ENCODE measurements at places on chromosomes 6 and 20.

DNA sequence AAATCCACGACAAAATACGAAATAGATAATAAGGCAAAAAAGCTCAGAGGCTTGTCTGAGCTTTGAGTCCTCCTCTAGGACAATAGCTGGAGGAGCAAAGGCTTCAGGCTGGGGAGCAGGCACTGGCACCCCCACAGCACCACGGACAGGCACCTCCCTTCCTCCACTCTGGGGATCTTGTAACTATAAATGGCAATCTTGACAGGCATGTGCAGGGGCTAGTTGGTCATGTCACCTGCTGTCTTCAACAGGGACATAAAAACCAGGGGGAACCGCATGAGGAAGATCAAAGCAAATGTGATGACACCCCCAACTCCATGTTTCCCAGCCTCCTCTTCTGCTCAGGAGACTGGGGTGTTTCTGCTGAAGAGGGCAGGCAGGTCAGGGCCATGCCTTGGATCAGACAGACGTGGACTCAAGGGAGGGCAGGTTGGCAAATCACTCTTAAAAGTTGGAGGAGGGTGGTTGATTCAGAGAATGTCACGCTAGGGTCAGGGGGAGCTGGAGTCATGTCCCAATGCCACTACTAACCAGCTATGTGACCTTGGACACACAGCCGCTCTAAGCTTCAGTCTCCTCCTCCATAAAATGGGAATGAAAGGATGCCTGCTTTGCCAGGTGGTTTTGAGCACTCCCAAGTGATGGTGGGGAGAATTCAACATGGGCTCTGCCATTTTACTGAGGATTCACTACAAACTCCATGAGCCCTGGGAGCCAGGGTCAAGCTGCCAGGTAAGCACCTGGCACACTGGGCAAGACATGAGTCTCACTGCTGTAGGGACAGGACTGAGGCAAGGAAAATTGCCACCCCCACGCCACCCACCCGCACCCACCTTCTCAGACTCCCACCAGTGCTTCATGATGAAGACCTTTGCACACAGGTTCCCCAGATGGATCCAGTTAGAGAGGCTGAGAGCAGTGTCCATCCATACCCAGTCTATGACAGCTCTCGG lies 48.0 kb downstream of the NPEPL1 start:
- no peak for DNase-seq

GRCh38 chr6:81098109-81098814 lies 654.2 kb downstream of the TENT5A start:
- DNase-seq: no peak

DNA sequence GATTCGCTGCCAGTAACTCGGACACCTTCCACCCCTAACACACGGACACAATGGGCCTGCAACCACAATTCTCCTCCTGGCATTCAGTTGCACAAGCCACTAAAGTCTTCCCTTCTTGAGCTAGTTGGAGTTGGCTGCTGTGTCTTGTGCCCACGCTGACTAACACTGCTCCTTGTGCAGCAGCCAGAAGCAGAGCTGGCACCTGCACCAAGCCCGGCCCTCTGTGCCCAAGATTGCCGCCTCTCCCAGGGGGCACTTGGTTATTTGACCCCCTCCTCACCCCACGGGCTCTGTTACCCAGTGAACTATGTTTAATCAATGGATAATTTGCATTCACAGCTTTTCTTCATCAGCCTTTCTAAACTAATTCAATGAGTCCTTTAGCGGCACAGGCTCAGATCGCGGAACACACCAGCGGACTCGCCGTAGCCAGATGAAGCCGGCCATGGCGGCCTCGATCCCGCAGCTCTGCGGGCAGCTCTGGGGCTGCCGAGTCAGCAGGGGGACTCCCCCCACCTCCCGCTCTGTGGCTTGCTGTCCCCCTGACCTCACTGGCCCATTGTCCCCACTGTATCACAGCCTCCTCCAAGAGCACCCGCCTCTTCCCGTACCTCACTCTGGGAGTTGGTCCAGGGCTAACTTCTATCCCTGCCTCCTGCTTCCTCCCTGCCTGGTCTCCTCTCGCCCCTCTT lies 94.8 kb upstream of the AFDN start:
- DNase-seq: no peak

DNA sequence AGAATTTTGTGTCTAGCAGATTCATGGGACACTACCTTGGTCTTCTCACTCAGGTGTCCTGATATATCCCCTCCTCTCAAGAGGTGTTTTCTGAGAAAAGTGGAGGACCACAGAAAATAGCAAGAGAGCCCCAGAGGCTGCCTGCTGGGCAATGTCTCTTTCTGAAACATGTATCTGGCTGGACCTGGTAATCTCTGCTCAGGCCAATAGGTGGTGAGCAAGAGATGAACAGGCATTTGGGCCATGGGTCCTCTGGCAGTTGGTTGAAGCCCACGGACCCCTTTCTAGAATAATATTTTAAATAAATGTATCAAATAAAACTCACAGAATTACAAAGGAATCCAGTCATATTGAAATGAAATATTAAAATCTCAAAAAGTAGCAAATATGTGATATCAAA lies 8.8 kb upstream of the THBD start:
- DNase-seq: no peak

DNA sequence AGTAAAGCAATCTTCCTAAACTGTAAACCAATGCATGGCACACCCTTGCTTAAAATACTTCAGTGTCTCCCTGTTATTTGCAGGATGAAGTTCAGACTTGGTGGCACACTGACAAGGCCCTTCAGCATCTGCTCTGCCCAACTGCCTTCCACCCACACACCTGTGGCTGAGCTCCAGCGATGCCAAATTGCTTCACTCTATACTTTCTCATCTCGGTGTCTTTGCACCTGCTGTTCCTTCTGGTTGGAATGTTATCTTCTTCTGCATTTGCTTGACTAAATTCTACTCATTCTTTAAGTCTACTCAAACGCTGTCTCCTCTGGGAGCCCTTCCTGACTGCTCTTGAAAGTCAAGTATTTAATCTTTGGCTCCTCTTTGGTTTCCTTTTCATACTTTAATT lies 100.1 kb upstream of the SUPT3H start:
- no peak for DNase-seq

- DNase-seq: no peak
These were observed 157.5 kb downstream of the GRM4 start for GRCh38 chr6:33988121-33989015.

DNA sequence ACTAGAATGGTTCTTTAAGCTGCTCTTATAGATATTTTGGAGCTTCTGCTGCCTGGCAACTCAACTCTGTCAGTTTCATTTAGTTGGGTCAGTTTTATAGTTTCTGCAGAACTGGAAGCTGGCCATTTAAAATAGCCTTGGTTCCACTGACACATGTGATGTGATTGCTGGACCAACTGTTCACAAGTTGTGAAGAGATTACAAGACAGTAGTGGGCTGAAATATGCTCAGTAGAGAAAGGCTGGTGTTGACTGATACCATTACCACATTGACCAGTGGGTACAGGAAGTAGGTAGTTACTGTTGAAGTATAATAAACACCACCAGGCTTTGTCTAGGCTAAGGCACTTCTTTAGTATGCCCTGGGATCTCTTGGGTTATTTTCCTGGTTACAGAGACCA lies 39.0 kb downstream of the BCKDHB start:
- DNase-seq: no peak

GRCh38 chr6:69843189-69843588 lies 23.2 kb upstream of the COL19A1 start:
- DNase-seq: no peak

DNA sequence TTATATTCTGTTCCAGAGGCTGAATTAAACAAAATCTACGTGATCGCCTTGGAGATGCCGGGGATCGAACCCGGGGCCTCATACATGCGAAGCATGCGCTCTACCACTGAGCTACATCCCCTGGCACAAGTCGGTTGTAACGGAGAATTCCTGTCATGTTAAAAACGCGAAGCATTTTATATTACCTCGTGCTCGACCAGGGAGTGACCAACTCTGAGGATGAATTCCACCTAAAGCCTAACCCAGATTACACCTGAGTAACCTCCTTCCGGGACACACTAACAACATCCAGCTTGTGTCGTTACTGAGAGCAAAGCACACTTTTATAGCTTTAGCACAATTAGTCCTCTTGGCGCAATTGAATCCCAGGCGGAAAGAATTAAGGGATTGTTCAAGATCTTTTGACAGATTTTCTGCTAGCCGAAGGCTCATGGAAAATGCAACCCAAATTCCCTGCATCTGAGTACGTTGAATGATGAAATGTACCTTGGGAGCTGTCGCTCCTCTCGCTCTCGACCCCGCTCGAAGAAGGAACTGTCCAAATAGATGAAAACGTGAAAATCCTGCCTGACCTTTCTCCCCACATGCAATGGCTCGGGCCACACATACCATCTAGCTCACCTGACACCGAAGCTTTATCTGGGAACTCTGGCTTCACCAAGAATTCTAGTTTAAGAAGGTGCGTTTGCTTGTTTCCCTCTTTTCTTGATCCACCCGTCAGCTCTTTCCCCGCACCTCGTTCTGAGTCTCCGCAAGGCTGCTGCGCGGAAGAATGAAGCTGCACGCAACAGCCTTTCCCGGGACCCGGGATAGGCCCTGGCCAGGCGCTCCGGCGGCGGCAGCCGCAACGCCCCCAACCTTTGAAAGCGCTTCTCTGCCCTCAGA lies 148.3 kb downstream of the GPX5 start:
- DNase-seq: peak; percentile 52

- no peak for DNase-seq
These were observed 84.2 kb upstream of the E2F3 start for GRCh38 chr6:20317430-20317829.

DNA sequence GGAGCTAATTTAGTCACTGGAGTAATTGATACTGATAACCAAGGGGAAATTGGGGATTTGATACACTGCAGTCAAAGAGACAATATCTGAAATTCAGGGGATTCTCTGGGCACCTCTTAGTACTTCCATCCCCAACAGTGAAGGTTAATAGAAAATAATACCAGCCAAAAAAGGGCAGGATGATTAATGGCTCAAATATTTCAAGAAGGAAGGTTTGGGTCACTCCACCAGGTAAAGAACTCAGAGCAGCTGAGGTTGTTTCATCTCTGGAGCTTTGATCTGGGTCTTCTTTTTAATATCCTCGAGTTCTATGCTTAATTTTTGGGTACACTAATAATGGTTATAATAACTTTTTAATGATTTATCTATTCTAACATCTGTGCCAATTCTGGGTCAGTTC lies 70.8 kb downstream of the CDKAL1 start:
- no peak for DNase-seq

- no peak for DNase-seq
These were observed 42.8 kb downstream of the MRPL14 start for GRCh38 chr6:44084231-44085014.

DNA sequence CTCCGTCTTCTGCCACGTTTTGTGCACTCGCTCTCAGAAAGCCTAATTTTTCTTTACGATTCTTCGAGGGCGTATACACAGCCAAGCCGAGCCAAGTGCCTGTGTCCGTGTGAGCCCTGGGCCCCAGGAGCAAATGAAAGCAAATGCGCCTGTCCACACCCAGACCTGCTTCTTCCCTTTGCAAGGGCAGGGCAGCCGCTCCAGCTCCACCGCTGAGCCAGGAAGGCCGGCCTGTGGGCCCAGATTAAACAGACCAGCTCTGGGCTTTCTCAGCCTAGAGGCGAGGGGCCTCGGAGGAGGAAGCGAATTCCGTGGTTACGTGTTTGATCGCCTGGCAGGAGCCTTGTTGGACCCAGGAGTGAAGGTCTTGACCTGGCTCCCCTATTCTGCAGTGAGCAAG lies 184.6 kb downstream of the SMOC2 start:
- DNase-seq: no peak

All from hematopoietic multipotent progenitor cell (in vitro differentiated cells).